ENCODE measurements at places on chromosomes 3 and 15. TPM values are rescaled to one million over a fixed set of nuclear protein-coding genes. Genes with fewer than 3 reads are reported as not detected.

DNA sequence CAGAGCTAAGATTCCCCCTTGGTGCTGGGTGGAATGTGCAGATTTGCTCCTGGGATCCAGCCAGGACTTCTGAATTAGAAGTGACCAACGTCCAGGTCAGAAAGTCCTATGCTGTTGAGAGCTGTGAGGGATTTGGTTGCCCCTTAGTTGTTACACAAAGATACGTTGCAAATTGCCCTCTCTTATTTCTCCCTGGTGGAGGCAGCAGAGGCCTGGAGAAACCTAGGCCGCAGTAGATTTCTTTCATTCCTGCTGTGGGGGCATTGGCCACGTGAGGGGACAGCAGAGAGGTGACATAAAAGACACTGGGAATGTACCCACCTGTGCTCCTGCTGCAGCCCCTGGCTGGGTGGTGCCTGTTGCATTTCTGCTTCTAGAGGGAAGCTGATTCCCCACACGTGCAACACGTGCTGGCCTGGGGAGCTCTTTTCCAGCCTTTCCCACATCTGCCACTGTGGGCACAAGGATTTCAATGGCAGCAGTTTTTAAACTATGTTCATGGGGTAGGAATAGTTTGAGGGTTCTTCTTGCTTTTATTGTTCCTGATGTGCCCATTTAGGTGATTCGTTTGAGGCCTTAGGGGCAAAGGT is 65.7 kb downstream of the SYNM start:
- no peak for DNase-seq

- DNase-seq: no peak
Observed at GRCh38 chr3:7700977-7701376, 800.6 kb upstream of the LMCD1 start.

DNA sequence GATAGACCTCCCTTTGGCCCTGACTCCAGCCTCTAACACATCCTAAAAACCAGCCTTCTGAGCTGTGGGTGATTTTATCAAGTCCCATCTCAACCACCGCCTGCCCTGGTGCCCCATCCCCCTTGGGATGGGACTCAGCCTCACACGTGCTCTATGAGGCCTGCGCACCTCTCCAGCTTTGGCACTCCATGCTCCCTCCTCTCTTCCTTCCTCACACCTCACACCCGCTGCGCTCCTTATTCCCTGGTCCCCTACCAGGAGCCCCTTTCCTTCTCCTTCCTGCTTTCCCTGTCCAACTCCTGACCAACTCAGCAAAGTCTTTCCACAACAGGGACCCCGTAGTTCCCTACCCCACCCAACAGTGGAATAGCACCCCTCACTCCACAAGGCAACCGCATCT is 18.4 kb upstream of the SLC6A1 start:
- DNase-seq: no peak

Gene SEMA6D
- total RNA-seq: under 0.01 TPM

- DNase-seq: no peak
Observed at GRCh38 chr15:68654786-68655560, 76.2 kb downstream of the CORO2B start.

Gene SLCO2A1
- total RNA-seq: under 0.01 TPM

Gene ECE2
- total RNA-seq: not detected

DNA sequence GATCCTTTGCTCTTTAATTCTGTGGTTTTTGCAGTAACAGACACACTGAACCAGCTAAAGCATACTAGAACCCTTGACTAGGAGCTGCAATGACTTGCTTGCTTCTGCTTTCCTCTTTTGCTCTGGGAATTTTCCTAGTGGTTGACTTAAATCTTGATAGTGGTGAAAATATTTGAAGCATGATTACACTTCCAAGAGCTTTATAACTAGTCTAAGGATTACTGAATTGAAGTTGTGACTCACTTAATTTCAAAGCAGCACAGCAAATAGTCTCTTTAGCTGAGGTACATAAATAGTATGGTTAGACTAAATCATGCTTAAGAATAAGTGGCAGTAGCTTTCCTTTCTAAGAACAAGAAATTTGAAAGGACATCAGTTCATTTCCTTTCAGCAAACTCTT is 513.5 kb upstream of the GBE1 start:
- DNase-seq: no peak

GRCh38 chr3:186339180-186339918 is 22.7 kb downstream of the DGKG start:
- DNase-seq: no peak

- no peak for DNase-seq
Observed at GRCh38 chr3:37386627-37387230, 212.3 kb upstream of the LRRFIP2 start.
